ENCODE measurements at places on chromosomes 5 and 9.

- DNase-seq = peak; percentile 36
These were observed 46.2 kb upstream of the TUSC1 start for GRCh38 chr9:25724424-25724823.

- no peak for DNase-seq
These were observed 81.8 kb downstream of the NFIB start for GRCh38 chr9:14232111-14232510.

GRCh38 chr9:101130054-101130453 lies 101.5 kb downstream of the PLPPR1 start:
- no peak for DNase-seq

GRCh38 chr9:8640761-8641160 lies 841.2 kb upstream of the DMAC1 start:
- no peak for DNase-seq

DNA sequence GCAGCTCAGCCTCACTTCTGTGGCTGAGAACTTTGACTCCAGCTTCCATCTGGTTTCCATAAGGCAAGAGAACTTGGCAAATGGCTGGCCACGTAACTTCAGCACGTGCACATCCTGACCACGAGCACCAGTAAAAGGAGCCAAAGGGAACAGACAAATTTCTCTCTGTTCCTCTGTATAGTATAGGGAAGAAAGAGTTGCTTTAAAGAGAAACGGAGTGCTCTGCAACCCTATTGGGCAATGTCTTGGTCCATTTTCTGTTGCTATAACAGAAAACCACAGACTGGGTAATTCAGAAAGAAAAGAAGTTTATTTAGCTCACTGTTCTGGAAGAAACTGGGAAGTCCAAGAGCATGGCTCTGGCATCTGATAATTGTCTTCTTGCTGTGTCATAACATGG lies 558.7 kb downstream of the ACTL7B start:
- DNase-seq = peak; percentile 96

DNA sequence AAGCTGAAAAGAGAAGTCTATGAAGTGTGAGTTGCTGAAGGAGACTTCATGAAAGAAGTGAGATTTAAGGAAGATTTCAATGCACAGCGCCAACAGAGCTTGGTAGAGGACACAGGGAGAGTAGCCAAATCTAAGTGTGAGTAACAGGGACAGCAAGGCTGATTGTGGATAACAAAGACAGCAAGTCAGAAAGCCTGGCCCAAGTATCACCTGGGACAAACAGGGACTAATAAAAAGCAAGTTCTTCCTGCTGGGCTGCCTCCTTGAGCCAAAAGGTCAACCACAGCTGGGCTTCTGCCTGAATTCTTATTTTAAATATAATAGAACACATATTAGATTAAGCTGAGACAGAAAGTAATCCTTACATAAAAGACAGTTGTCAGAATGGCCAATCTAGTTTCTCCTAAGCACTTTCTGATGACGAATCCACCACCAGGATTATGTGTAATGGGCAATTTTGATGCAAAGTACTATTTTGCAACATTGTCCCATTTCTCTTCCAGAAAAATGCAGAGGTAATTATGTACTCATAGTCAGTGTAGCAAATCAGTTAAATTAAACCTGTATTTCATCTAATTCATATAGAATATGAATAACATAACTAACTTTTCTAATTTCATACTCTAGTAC lies 73.8 kb downstream of the MAPKAP1 start:
- DNase-seq = no peak

DNA sequence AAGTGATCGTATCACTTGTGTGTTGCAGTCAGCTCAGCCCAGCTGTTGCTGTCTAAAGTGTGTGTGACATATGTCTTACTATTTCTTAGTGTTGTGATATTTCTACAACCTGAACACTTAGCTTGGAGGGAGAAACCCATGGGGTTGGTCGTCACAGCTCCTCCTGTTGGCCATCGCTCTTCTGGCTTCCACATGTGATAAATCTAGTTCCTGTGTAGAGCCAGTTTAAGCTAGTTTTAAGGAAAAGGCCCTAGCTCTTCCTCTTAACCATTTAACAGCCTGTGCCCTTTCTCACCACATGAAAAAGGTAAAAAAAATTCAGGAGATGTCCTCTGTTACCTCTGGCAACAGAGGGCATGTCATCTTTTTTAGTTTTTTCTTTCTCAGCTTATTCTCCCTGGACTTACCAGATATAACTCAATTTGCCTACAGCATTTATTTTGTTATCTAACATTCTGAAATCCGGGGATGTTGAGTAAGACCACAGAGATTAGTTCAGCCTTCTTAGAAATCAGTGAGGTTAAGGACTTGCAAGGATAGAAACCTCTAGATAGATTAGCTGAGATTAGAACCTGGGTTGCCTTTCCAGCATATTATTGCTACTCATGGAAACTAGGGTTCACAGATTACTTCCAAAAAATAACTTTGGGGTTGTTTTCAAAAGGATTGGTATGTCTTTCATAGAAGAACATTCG lies 100.4 kb downstream of the GAPVD1 start:
- no peak for DNase-seq

- DNase-seq = no peak
These were observed 39.7 kb downstream of the PAM start for GRCh38 chr5:102794677-102795331.

DNA sequence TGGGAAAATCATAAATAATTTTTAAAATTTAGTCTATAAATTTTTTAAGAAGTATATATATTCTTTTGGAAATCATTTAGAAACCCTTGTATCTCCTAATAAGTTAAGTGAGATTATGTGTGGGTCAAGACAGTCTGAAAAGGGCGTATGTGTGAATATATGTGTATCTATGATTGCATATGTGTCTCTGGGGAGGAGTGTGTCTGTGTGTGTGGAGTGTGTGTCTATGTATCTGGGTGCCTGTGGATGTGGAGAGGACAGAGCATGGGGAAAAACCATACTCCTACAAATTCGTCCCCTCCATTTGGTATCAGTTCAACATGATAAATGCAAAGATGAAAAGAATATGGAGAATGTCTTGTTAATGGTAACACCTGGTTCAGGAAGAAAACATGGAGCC lies 342.0 kb upstream of the ACTBL2 start:
- DNase-seq = no peak

DNA sequence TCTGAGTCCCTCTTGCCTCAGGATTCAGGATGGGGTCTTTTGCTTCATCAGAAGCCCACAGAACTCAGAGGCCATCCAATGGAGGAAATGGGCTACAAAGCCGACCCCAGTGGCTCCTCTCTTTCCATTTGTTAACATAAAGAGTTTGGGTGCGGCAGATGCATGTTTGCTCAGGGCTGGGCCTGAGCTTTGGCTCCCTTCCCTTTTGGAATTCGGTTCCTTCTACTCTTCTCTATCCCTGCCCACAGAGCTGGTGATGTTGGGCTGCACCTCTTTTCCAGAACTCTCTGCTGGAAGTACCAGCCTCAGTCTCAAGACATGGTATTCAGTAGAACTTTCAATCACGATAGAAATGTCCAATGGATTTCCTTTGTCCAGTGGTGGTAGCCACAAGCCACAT lies 66.9 kb upstream of the AGXT2 start:
- DNase-seq = no peak

- no peak for DNase-seq
These were observed 24.7 kb downstream of the STK10 start for GRCh38 chr5:172163346-172163745.

DNA sequence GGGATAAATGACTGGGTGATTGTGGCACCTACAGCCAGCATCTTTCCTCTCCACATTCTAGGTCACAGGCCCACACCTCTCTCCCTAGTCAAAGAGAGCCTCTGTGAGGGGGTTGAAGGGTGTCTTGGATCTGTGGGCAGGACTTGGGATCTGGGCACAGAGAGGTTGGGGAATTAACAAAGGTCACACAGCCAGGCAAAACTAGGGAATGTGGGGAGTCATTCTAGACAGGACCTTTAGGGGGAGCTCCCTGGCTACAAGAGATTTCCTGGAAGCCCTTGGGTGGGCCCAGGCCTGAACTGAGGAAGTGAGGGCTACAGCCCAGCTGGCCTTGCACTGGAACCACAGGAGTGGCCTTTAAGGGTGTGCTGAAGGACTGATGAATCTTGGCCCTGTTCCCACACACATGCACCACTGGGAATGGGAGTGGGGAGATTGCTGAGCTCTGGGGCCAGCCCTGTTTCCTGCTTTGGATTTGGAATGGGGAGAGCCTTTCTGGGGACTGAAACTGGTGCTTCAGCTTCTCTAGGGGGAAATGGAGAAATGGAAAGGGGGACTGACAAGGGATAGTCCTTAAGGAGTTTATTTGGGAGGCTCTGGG lies 12.4 kb upstream of the CXXC5 start:
- DNase-seq = peak; percentile 89

GRCh38 chr9:22165144-22165543 lies 156.0 kb upstream of the CDKN2B start:
- no peak for DNase-seq

DNA sequence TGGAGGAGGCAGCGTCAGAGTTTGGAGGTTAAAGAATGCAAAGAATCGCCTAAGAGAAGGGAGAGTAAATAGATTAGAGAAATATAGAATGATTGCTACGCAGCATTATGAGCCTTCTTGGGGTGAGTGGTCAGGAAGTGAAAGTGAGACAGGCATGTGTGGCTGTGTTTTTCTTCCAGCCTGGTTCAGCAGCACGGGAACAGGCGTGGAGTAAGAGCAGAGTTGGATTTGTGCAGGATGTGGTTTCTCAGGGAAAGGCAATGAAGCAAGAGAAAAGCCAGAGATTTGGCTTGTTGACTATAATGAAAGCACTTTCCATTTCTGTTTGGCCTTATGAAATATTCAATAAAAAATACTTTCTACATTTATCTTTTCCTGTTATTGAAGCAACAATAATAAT lies 34.3 kb upstream of the FRMD3 start:
- DNase-seq = peak; percentile 76

DNA sequence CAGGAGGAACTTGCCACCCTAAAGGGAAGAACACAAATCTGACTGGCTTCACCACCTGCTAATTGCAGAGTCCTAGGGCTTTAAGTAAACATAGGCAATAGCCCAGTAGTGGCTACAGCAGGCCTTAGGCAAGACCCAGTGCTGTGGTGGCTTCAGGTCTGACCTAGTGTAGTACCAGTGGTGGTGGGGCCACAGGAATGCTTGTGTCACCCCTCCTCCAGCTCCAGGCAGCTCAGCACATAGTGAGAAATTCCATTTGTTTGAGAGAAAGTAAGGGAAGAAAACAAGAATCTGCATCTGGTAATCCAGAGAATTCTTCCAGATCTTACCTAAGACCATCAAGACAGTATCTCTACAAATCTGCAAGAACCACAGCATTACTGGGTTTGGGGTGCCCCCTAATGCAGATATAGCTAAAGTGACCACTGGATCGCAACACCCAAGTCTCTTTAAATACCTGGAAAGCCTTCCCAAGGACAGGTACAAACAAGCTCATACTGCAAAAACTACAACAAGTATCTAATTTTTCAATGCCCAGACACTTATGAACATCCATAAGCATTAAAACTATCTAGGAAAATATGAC lies 102.6 kb upstream of the TRPM3 start:
- no peak for DNase-seq

DNA sequence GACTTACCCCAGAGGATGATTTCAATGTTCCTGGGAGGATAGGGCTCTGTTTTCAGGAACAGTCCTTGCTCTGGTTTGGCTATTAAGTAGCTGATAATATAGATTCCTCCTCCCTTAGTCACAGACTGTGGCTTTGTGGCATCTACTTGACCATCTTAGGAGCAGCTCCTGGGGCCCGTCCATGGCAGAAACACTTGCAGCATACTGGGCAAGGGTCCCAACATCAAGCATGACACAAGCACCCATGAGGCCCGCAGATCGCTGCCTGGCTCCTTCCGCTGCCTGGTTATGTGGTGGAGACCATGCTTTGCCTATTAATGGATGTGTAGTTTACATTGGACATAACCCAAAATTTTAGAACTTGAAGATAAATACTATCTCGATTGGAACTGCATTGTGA lies 170.1 kb downstream of the ICE1 start:
- no peak for DNase-seq

DNA sequence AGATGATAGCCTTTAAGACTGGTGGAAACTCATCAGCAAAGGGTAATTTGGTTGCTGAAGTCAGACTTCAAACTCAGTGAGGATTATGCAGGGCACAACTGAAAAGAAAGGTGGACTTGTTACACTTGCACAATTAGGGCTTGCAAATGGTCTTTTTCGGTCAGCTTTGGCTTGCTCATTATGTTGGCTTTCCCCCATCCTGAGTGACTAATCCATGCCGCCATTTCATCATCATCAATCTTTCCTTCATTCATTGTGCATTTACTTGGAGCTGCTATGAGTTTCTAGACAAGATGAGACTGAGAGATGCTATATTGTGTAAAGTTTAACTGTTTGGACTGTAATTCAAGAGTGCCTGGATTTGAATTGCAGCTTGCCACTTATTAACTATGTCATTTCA lies 134.8 kb upstream of the PPP1R2B start:
- peak; percentile 14 for DNase-seq

GRCh38 chr5:65978251-65978650 lies 51.9 kb downstream of the ERBIN start:
- DNase-seq = no peak

DNA sequence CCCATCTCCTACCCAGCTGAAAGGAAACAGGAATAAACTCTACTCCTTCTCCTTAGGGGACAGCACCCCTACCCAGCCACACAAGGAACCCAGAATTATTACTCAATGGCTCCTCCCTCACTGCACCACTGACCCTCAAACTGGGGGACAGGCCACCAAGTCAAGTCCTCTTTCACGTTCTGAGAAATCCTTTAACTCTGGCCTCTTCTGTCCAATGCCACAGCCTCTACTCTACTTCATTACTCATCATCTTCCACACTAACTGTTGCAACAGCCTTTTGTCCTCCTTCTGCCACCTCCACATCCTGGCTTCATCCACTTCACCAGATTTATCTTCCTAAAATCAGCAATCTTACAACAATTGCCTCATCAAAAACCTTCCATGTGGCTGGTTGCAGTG lies 6.8 kb downstream of the TTC39B start:
- no peak for DNase-seq

DNA sequence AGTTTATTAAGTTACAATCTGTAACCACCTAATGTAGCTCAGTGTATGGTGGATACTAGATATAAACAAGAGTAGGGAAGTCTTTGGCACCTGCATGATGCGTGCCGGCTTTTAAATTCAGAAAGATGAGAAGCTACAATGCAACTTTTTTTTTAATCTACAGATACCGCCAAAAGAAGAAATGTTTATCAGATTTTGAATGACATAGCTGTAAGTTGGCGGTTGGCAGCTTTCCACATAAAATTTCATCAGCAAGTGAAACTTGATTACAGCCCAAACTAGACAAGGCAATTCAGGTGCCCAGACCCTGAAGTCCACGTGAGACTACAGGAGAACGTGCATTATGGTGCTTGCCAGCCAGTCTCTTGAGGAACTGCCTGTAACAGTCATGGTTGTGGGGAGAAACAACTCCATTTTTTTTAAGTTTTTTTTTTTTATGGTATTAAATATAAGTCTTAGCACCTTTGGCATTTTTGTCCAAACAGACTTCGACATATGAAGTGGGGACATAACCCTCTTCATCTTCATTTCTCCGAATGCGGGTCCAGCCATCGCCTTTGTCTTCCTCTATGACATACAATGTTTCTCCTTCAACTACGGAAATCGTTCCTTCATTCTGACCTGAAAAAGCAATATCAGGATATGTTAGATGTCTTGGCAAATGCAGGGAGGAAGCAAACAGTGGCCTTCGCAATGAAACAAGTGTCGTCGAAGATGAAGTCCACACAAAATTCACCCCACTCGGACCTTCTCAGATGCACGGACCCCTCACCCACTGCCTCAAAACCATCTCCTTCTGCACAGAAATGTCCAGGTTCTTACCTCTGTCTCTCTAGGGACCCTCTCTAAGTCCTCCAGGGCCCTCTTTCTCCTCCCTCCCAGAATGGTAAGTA lies 60.4 kb downstream of the USP20 start:
- no peak for DNase-seq

Measured in stromal cell of bone marrow (primary cell).